Activated T-cell treated with anti-CD3 and anti-CD28 coated beads, Interleukin-2, amount 50 U/mL, for 72 hours (primary cell): ENCODE measurements at places on chromosomes 13 and 19.
A peak's percentile ranks its signal among the peaks of the same experiment; 100 is the strongest.

DNA sequence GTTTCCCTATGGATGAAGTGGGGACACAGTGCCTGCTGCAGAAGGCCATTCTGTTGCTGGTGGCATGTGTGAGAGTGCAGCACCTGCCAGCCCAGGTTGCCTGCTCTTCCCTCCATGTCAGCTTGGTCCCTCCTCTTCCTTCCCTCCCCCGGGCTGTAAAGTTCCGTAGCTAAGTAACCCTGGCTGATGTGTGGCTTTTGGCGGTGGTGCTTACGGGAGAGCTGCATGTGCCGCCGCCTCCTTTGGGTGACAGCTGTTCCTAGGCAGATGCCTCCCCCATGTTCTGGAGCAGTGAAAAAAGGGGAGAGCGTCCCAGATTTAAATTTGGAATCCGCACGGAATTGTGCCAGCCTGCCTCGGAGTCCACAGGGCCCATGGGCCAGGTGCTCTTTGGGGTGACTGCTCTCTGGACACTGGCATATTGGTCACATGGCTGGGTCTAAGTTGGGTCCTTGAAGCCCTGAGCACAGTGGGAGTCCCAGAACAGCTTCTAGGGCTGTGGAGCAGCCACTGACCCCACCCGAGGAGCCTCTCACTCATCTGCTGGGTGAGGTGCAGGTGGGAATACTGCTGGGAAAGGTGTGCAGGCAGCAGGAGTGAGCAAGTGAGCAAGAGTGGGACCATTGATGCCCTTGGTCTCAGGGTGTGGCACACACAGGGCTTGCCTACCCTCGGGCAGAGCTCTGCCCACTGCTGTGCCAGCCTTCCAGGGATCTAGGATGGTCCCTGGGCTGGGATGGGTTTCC lies 33.1 kb upstream of the ZNF536 start:
- no peak for DNase-seq

GRCh38 chr13:44220948-44221347 lies 152.7 kb upstream of the SERP2 start:
- DNase-seq = no peak

DNA sequence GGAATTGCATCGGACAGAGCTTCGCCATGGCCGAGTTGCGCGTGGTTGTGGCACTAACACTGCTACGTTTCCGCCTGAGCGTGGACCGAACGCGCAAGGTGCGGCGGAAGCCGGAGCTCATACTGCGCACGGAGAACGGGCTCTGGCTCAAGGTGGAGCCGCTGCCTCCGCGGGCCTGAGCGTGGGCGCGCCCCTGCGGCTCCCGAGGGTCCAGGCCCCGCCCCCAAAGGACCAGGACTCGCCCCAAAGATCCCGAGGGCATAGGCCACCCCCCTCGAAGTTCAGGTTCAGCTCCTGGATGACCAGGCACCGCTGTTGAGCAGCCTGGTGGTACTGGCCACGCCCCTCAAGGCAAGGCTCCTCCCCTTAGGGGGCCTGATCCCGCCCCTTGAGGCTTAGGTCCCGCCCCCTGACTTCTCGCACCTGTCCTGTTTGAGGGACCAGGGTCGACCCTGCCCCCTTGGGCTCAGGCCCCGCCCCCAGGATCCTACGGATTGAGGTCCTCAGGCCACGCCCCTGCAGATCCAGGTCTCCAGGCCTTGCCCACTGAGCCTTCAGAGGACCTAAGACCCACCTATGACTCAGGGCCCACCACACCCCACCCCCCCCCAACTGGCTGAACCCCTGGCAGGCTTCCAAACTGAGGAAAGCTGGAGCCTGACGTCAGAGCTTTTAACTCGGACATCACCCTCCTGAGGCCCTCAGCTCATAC lies 43.1 kb downstream of the CYP4F22 start:
- peak; percentile 82 for DNase-seq

- DNase-seq = no peak
Observed at GRCh38 chr13:95199896-95200295, 101.4 kb downstream of the ABCC4 start.

DNA sequence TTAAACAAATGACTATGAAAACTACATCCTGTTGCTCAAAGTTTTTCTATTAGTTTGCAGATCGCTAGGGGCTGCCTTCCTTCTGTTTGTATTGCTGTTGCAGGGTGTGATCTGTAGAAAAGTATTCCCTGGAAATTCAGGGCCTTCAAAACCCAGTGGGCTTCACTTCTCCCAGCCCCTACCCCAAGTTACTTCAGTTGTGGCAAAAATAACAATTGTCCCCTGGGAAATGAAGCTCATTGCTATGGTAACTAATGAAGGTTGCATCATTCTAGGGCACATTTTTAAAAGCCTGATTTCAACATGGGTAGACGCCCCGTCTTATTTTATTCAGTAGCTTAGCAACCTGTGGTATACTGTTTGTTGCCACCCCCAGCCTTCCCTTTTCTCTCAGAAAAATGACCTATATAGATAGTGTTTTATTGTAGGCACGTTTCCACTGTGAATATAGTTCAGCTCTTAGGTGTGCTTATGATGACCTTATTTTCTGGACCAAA lies 60.9 kb downstream of the WDFY2 start:
- DNase-seq = peak; percentile 26
